ENCODE measurements at places on chromosomes 1 and 21.

GRCh38 chr1:224498574-224499170, 64.1 kb upstream of the WDR26 start:
- no peaks in the 10 kb centered on the region for H3K27me3 ChIP-seq
- DNase-seq, result no peak
- no peaks in the 10 kb centered on the region for H3K36me3 ChIP-seq
- peak overlapping the region; percentile 92 for H3K27ac ChIP-seq
- no peak overlapping the region for H3K4me3 ChIP-seq
- H3K4me1 ChIP-seq, result peaks cover 31% of the 10 kb centered on the region

DNA sequence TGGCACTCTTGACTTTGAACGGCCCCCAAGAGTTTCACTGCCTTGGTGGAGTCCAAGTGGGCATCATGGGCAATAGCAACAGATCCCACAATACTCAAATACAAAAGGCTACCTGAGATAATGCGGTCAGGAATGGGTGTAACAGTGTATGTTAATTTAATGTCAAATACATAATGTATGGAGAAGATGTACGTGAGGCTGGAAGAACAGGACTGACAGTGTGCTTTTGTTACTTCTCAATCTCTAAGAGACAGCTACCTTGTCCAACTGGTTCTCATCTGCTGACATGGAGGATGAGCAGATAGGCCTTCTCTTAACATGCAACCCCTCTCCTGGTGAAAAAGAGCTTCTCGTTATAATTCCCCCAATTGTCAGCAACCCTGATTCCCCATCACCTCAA, 167.2 kb downstream of the APP start:
- no peaks in the 10 kb centered on the region for H3K27me3 ChIP-seq
- H3K36me3 ChIP-seq, result peaks cover 23% of the 10 kb centered on the region
- no peaks in the 10 kb centered on the region for H3K4me1 ChIP-seq
- no peak overlapping the region for H3K4me3 ChIP-seq
- no peak overlapping the region for H3K27ac ChIP-seq

- H3K36me3 ChIP-seq, result no peaks in the 10 kb centered on the region
- DNase-seq, result no peak
- no peak overlapping the region for H3K4me3 ChIP-seq
- peak overlapping the region; percentile 62 for H3K27ac ChIP-seq
These were observed 26.3 kb downstream of the DUSP10 start for GRCh38 chr1:221715321-221716169.

GRCh38 chr1:91123773-91124172, 101.9 kb upstream of the ZNF644 start:
- no peaks in the 10 kb centered on the region for H3K36me3 ChIP-seq
- H3K27me3 ChIP-seq, result no peaks in the 10 kb centered on the region

DNA sequence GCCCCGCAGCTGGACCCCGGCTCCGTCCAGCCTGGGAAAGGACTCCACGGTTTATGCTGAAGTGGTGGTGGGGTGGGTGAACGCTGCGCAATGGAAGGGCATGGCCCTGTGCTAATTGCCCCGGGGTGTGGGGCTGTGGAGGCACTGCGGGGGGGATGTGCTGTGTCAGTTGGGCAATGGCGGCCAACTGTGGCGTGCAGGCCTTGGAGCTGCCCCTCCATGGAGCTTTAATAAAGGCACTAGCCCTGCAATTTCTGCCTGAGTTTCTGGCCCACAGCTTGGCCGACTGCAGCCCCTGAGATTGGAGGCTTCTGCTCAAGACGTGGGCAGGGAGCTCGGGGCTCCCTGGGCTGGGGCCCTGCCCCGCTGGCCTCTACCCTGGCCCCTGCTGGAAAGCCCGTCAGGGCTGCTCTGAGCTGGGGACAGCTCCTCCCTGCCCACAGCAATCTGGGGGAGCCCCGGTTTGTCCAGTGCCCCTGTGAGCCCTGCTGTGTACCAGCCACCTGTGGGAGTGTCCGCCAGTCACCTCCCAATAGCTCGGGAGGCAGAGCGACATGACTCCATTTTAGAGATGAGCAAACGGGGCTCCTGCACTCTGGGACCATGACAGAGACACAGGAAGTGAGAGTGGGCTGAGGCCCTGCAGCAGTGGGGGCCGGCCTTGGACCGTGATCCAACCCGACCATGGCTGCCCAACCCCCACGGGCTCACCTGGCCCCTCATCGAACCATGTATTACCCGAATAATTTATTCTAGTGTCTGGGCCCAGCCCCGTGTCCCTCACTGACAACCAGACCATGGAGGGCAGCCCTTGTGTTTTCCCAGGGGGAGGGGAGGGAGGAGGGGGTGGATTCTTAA, 8.7 kb upstream of the TNFRSF14 start:
- peak overlapping the region; percentile 54 for H3K4me3 ChIP-seq
- DNase-seq, result no peak
- no peaks in the 10 kb centered on the region for H3K27me3 ChIP-seq
- H3K4me1 ChIP-seq, result peaks cover 54% of the 10 kb centered on the region

DNA sequence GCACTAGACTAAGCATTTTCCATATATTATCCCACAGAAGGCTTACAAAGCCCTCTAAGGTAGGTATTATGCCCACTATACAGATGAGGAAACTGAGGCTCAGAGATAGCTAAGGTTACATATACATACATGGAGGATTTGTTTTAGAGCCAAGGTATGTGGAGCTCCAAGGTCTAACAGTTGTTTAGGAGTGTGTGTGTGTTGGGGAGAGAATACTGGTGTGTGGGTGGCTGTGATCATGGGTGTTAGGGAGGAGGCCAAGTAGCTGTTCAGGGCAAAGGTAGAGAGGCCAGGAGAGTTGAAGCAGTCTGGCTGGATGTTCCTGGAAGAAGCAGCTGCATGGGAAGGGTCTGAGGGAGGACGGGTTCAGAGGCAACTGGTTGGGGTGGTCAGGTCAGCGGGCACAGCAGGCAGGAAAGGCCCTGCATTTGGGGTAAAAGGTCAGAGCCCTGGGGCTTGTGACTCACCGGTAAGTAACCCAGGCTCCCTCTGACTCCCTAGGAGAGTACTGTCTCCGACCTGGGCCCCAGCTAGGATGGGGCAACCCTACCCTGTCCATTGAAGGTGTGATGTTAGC, 5.1 kb upstream of the LDLRAP1 start:
- H3K4me3 ChIP-seq, result no peak overlapping the region
- peaks cover 2% of the 10 kb centered on the region for H3K4me1 ChIP-seq
- no peak overlapping the region for H3K27ac ChIP-seq
- no peaks in the 10 kb centered on the region for H3K36me3 ChIP-seq

DNA sequence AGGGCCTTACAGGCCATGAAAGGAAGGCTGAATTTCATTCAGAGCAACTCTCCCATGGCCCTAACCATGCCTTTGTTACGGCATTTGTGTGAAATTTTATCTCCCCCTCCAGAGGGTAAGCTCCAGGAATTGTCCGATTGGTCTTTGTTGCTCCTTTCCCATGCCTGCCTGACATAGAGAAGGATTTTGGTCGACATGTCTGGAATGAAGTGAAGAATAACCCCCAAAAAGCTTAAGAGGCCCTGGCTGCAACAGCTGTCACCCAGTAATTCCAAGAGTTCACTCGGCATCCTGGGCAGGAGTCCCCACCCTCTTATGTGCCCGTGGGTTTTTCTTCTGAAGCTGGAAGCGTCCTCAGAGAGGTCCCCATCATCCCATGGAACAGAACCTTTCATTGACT, 20.6 kb downstream of the CDA start:
- H3K36me3 ChIP-seq, result no peaks in the 10 kb centered on the region
- no peak for DNase-seq
- H3K27ac ChIP-seq, result no peak overlapping the region

DNA sequence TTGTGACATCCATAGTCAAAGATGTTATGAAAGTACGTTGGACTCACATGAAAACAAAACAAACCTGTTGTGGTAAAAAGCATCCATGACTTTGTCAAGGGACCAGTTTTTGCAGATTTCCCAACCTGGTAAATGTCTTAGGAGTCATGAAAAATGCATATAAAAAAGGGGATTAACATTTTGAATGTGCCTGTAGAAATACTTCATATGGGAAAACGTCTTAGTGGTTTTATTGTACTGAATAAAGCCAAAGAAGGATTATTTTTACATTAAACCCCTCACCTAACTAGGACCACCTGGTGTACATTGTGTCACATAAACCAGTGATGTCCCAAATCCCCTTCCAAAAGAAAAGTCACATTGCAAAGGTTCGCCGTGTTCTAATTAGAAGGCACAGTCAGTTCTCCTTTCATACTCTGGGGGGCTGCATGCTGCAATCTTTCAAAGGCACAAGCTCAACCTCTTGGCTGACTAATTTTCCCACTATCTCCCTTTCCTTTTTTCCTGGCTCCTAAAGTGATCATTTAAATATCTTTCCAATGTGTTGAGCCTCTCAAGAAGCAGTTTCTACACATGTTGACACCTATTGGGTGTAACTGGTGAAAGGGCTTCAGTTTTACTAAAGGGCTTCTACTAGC, 119.8 kb upstream of the SPAG17 start:
- no peaks in the 10 kb centered on the region for H3K36me3 ChIP-seq
- no peak for DNase-seq
- H3K4me3 ChIP-seq, result no peak overlapping the region
- no peaks in the 10 kb centered on the region for H3K27me3 ChIP-seq
- no peak overlapping the region for H3K27ac ChIP-seq
- H3K4me1 ChIP-seq, result no peaks in the 10 kb centered on the region

- no peak for DNase-seq
- H3K4me3 ChIP-seq, result peak overlapping the region; percentile 91
- peak overlapping the region; percentile 93 for H3K27ac ChIP-seq
- H3K36me3 ChIP-seq, result no peaks in the 10 kb centered on the region
- no peaks in the 10 kb centered on the region for H3K27me3 ChIP-seq
These were observed 992 bp upstream of the SSX2IP start for GRCh38 chr1:84691122-84691783.

GRCh38 chr1:21702780-21703179, 33.6 kb upstream of the RAP1GAP start:
- DNase-seq, result no peak

GRCh38 chr1:168053681-168054080, 83.0 kb downstream of the GPR161 start:
- H3K27me3 ChIP-seq, result no peaks in the 10 kb centered on the region
- H3K36me3 ChIP-seq, result peaks cover 48% of the 10 kb centered on the region
- no peak overlapping the region for H3K4me3 ChIP-seq
- DNase-seq, result no peak
- H3K4me1 ChIP-seq, result no peaks in the 10 kb centered on the region

DNA sequence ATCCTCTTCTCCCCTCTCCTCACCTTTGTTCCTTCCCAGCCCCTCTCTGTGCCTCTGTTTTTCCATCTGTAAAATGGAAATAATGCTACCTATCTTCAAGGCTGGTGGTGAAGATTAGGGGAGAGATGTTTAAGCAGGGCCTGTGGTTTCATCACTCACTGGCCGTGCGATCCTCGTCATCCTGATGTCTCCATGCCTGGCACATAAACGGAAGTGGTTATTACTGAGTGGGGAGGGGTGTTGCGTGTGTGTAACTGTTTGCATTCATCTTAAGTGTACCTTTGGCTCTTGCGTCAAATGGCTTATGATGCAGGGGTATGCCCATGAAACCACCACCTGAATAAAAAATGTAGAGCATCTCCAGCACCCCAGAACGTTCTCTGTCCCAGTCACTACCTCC, 17.2 kb upstream of the C1QA start:
- H3K4me1 ChIP-seq, result no peaks in the 10 kb centered on the region
- H3K27me3 ChIP-seq, result no peaks in the 10 kb centered on the region
- no peak overlapping the region for H3K4me3 ChIP-seq
- H3K36me3 ChIP-seq, result no peaks in the 10 kb centered on the region
- no peak for DNase-seq
- no peak overlapping the region for H3K27ac ChIP-seq

DNA sequence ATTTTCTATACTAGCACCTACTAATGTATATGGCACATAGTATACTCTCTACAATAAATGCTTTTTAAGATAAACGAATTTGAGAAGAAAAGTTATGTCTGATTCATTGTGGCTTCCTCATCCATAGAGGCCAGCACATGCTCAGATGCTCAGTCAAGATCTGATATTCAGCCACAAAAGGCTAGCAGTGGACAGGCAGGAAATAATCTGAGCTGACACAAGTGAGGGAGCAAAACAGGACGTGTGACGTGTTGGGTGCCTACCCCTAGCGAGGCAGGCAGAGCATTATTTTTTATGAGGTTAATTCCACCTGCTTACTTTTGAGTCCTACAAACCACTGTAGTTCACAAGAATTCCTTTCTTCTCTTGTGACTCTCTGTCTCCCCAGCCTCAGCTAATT, 550.9 kb downstream of the SMYD3 start:
- H3K4me1 ChIP-seq, result peaks cover 7% of the 10 kb centered on the region
- DNase-seq, result no peak
- H3K36me3 ChIP-seq, result no peaks in the 10 kb centered on the region

DNA sequence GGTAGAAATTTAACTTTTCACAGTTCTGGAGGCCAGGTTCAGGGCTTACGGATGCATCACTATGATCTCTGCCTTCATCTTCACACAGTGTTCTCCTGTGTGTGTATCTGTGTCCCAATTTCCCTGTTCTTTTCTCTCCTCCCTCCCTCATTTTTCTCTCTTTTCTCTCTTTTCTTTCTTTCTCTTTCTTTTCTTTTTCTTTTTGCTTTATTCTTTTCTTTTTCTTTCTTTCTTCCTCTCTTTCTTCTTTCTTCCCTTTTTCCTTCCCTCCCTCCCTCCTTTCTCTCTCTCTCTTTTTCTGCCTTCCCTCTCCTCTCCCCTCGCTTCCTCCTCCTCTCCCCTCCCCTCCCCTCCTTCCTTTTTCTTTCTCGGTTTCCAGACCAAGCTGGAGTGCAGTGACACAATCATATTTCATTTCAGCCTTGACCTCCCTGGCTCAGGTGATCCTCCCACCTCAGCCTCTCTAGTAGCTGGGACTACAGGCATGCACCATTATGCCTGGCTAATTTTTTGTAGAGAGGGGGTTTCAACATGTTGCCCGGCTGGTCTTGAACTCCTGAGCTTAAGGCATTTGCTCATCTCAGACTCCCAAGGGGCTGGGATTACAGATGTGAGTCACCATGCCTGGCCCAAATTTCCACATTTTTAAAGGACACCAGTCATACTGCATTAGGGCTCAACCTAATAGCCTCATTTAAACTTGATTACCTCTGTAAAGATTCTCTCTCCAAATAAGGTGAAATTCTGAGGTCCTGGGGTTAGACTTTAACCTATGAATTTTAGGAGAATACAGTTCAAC, 115.9 kb downstream of the HUNK start:
- no peak overlapping the region for H3K4me3 ChIP-seq
- H3K36me3 ChIP-seq, result no peaks in the 10 kb centered on the region
- no peak for DNase-seq
- H3K27me3 ChIP-seq, result no peaks in the 10 kb centered on the region
- no peak overlapping the region for H3K27ac ChIP-seq

DNA sequence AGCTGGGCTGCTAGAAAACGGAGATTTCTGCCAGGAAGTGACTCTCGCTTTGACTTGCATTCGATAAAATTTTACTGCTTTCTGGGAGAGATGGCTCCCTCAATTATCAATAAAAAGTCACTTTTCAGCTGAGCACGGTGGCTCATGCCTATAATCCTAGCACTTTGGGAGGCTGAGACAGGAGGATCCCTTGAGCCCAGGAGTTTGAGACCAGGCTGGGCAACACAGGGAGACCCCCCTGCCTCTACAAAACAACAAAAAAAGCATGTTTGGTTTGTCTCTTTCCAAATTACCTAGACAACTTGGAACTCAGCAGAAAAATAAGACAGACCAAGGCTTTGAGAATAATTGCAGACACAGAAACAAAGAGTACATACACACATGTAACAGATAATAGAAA, 12.9 kb upstream of the ENSA start:
- no peaks in the 10 kb centered on the region for H3K4me1 ChIP-seq
- no peak for DNase-seq
- H3K27me3 ChIP-seq, result no peaks in the 10 kb centered on the region
- H3K36me3 ChIP-seq, result peaks cover 3% of the 10 kb centered on the region
- no peak overlapping the region for H3K27ac ChIP-seq
